CD4-positive, alpha-beta T cell treated with Interferon gamma for 1 hour (primary cell): ENCODE measurements at places on chromosomes 7 and 10.

- no peak for DNase-seq
Observed at GRCh38 chr10:116690356-116691322, 51.7 kb downstream of the HSPA12A start.

DNA sequence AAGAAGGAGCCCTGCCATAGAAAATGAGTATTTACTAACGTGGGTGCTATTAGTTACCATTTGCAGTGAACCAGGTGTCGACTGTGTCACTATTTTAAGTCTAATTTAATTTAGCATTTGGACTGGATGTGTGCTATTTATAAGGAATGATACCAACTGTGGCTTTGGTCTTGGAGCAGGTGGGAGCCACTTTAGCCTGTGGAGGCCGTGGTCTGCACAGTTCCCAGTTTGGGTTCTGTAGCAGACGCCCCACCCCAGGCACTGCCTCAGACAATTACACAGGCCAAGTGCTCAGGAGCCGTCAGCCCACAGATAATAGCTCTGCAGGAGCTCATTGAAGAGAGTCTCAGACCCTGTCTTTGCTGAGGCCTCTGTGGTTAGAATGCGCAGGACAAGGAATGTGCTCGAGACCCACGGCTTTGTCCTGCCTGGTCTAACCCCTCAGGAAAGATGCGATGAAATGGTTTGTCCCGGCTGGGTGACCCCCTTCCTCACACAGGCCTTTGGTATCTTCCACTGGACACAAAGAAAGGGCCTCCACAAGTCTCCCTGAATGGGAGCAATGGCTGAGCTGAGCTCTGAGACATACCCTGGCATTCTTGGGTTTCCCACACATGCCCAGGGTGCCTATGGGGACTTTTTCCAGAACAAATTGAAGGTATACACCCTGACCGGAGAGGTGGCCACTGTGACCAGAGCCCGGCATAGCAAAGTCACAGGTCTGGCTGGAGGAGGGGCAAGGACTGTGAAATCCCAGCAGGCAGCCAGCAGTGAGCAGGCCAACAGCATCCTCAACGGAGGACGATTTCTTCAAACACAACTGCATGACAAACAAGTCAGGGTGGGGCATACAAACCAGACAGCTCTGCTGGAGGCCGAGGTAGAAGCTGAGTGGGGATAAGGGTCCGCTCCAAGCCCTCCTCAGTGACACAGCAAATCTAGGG lies 251.2 kb downstream of the ARHGAP12 start:
- no peak for DNase-seq

- DNase-seq = no peak
Observed at GRCh38 chr10:30625080-30625479, 4.5 kb downstream of the LYZL2 start.

- DNase-seq = no peak
Observed at GRCh38 chr7:114856625-114857024, 65.3 kb upstream of the MDFIC start.

GRCh38 chr10:88672041-88672440 lies 7.8 kb downstream of the LIPF start:
- no peak for DNase-seq

DNA sequence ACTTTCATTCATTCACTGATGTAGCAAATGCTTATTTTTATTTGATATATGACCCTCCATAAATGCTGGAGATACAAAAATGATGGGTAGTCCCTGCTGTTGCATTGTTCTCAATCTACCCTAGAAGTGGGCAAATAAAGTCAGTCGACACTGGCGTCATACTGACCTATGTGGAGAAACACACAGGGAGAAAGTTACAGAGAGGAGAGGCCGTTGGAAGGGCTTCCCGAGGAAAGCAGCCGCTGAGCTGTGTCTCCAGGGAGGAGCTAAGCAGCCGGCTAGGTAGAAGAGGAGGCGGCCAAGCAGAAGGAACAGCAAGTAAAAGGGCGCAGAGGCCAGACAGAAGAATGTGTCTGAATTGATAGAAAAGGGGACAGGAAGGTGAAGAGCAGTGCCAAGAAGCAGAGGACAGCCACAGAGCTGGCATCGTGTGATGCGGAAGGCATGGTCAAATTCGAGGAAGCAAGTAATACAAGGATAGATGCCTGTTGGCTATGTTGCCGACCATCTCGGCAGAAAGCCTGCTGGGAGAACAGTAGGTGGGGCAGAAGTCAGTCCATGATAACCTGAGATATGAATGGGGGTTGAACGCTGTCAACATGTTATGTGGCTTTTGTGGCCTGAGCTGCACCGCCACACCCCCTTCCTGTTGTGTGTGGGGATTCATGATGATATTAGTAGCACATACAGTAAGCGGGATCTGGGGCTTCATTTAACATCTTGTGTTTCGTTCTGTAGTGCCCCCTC lies 25.9 kb downstream of the ST8SIA6 start:
- DNase-seq = peak; percentile 69
